ENCODE measurements at places on chromosomes 13 and 19. TPM values are rescaled to one million over a fixed set of nuclear protein-coding genes. Genes with fewer than 3 reads are reported as not detected.

DNA sequence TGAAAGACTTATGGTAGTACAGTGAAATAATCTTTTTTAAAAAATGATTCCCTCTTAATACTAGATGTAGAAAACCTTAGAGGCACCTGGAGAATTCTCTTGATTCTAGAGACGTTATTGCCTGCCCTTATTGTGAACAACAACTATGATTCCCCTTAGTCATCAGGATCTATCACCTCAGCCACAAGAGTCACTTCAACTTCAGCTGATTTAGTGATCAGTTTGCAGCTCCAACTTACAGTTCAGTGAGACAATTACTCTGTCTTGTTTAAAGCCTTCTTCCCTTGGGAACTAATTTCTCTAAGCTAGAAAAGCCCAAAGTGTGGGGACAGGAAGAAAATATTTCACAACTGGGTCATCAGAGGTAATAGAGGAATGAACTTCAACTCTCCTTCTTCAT, 254.3 kb upstream of the SLITRK1 start:
- no peaks in the 10 kb centered on the region for H3K27me3 ChIP-seq
- no peak overlapping the region for H3K4me3 ChIP-seq
- DNase-seq, result no peak

- no peak overlapping the region for H3K27ac ChIP-seq
- no peaks in the 10 kb centered on the region for H3K27me3 ChIP-seq
- DNase-seq, result no peak
- no peak overlapping the region for H3K4me3 ChIP-seq
- no peaks in the 10 kb centered on the region for H3K36me3 ChIP-seq
Observed at GRCh38 chr13:23354520-23354919, 79.0 kb downstream of the SACS start.

GRCh38 chr13:43111559-43112400, 88.4 kb downstream of the DNAJC15 start:
- H3K27ac ChIP-seq, result no peak overlapping the region
- no peak overlapping the region for H3K4me3 ChIP-seq
- H3K4me1 ChIP-seq, result no peaks in the 10 kb centered on the region
- no peak for DNase-seq

GRCh38 chr19:51593969-51594773, 23.1 kb downstream of the ZNF175 start:
- DNase-seq, result peak; percentile 93
- H3K27me3 ChIP-seq, result 0 out of 2 replicates have a peak, but pooled peaks cover 10% of the 10 kb centered on the region
- H3K27ac ChIP-seq, result no peak overlapping the region
- no peaks in the 10 kb centered on the region for H3K36me3 ChIP-seq

GRCh38 chr13:51396352-51396751, 56.5 kb downstream of the INTS6 start:
- H3K36me3 ChIP-seq, result peaks cover 19% of the 10 kb centered on the region
- H3K4me3 ChIP-seq, result no peak overlapping the region
- DNase-seq, result no peak

GRCh38 chr19:14577885-14578427, 4.9 kb upstream of the CLEC17A start:
- H3K4me1 ChIP-seq, result peaks cover 5% of the 10 kb centered on the region
- DNase-seq, result no peak
- H3K36me3 ChIP-seq, result no peaks in the 10 kb centered on the region
- no peaks in the 10 kb centered on the region for H3K27me3 ChIP-seq
- H3K4me3 ChIP-seq, result no peak overlapping the region

DNA sequence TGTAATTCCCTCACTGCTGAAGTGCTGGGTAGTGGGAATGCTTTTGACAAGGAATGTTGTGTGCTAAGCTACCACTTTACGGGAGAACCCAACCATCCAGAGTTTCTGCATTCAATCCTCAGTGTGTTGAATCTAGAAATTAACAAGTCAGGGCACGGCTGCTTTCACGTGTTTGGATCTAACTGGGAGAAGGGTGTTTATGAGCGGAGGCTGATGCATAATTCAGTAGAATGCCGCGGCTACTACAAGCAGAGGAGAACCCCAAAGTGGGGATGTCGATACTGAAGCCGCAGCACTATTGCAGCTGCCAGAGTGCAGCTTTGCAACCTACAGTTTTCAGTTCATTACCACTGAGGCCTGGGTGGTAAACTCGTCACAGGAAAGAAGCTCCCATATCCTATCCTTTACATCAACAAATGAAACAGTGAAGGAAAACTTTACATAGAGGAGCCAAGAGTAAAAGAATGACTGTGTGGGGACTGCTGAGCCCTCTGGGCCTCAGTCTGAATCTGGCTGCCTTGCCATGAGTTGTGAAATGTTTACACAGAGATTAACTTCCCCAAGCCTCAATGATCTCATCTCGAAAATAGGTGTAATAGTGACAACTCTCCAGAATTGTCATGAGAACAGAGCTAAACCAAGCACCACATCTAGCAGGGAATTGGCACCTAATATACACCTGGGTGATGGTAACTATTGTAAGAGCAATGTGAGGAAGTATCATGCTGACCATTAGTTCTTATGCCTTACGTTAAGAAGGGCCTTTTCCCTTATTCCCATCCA, 531.7 kb downstream of the MYO16 start:
- H3K27ac ChIP-seq, result no peak overlapping the region
- DNase-seq, result peak; percentile 57
- no peaks in the 10 kb centered on the region for H3K27me3 ChIP-seq
- H3K4me3 ChIP-seq, result no peak overlapping the region

- peaks cover 90% of the 10 kb centered on the region for H3K27me3 ChIP-seq
- H3K36me3 ChIP-seq, result no peaks in the 10 kb centered on the region
- DNase-seq, result no peak
- H3K4me1 ChIP-seq, result no peaks in the 10 kb centered on the region
Observed at GRCh38 chr19:30096596-30097370, 154.7 kb downstream of the URI1 start.

DNA sequence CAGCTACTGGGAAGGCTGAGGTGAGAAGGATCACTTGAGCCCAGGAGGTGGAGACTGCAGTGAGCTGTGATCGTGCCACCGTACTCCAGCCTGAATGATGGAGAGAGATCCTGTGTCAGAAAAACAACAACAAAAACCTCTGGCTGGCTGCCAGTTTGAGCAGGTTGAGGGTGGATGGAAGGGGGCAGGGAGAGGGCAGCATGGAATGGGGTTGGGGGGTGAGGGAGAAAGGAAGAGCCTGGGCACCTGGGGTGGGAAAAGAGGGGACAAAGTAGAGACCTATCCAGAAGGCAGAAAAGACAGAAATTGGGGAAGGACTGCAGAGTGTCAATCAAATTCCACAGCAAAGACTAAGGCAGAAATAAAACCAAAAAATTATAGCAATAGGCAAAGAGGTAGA, 4.7 kb downstream of the SLC1A5 start:
- H3K27ac ChIP-seq, result peak overlapping the region; percentile 92
- peak overlapping the region; percentile 98 for H3K4me3 ChIP-seq
- DNase-seq, result no peak
- no peaks in the 10 kb centered on the region for H3K27me3 ChIP-seq
- H3K36me3 ChIP-seq, result peaks cover 62% of the 10 kb centered on the region

- no peaks in the 10 kb centered on the region for H3K36me3 ChIP-seq
- no peak overlapping the region for H3K4me3 ChIP-seq
- H3K27ac ChIP-seq, result no peak overlapping the region
- H3K27me3 ChIP-seq, result peaks cover 84% of the 10 kb centered on the region
- H3K4me1 ChIP-seq, result no peaks in the 10 kb centered on the region
- DNase-seq, result no peak
Observed at GRCh38 chr13:111514610-111515306, 194.3 kb downstream of the TEX29 start.

DNA sequence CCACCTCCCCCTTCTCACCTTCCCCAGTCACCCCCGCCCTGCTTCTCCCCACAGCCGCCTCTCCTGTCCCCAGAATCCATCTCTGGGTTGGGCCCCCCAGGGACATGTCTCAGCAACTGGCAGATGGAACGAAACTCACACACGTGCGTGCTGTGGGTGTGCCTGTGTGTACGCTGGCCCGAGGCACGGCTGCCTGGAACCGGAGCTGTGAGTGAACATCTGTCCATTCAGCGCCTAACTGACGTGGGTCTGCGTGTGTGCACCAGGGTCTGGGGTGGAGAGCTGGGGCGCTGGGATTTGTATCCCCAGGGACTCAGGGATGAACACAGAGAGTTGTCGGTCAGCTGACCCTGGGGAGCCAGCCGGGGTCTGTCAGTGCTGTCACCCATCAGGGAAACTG, 752 bp upstream of the HAS1 start:
- no peaks in the 10 kb centered on the region for H3K4me1 ChIP-seq
- DNase-seq, result no peak
- H3K4me3 ChIP-seq, result no peak overlapping the region
- H3K27ac ChIP-seq, result no peak overlapping the region

DNA sequence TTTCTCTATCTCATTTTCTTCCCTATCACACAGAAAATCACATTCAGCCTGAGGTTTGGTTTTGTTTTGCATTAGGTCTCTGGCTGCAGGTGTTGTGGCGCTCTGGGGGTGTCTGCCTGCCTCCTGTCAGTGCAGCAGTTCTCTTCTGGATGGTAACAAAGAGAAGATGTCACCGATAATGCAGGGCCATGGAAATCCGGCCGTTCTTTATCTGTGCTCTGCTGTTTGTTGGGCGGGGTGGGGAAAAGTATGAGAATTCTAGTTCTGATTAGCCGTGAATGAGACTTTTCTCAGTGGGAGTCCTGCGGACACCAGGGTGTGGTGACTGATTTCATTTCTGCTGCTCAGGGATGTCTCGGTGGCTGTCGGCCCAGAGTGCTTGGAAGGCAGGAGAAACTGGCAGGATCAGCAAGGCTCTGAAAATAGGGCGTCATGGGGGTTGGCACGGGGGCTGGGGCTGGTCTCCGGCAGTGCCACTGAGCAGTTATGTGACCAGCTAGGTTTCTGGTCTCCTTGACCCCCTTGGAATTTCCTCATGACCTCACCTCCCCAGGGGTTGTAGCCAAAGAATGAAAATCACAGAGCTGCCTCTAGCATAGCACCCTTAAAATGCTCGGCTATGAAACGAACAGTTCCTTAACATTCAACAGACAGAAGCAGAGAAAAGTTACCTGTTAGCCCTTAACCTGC, 5.0 kb downstream of the RNF113B start:
- H3K4me3 ChIP-seq, result no peak overlapping the region
- no peaks in the 10 kb centered on the region for H3K36me3 ChIP-seq
- H3K4me1 ChIP-seq, result peaks cover 16% of the 10 kb centered on the region
- H3K27me3 ChIP-seq, result no peaks in the 10 kb centered on the region

DNA sequence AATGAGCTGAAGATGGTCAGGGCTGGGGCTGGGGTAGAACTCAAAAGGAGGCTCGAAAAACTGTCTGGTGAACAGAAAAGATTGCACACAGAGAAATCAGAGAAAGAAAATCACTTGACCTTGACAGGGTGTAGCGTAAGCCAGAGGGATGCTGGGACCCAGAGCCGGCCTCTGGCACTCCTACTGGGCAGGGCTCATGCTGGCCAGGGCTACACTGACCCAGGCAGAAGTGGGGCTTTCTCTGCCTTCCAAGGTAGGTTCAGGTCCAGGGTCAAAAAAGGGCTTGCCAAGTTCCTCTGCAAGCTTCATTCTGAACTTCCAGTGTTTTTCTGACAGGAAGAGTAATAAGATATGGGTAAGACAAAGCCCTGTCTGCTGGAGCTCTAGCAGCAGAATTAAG, 56.2 kb downstream of the LATS2 start:
- H3K27ac ChIP-seq, result no peak overlapping the region
- H3K36me3 ChIP-seq, result no peaks in the 10 kb centered on the region
- H3K27me3 ChIP-seq, result no peaks in the 10 kb centered on the region
- H3K4me1 ChIP-seq, result no peaks in the 10 kb centered on the region
- H3K4me3 ChIP-seq, result no peak overlapping the region

- no peaks in the 10 kb centered on the region for H3K27me3 ChIP-seq
- DNase-seq, result no peak
- H3K4me1 ChIP-seq, result peaks cover 8% of the 10 kb centered on the region
- H3K27ac ChIP-seq, result no peak overlapping the region
Observed at GRCh38 chr19:14088634-14089411, 1.7 kb downstream of the SAMD1 start.

GRCh38 chr19:41570639-41571112, 5.3 kb upstream of the CEACAM21 start:
- H3K27ac ChIP-seq, result no peak overlapping the region
- peaks cover 57% of the 10 kb centered on the region for H3K27me3 ChIP-seq
- peak; percentile 69 for DNase-seq
- H3K36me3 ChIP-seq, result no peaks in the 10 kb centered on the region
- H3K4me1 ChIP-seq, result no peaks in the 10 kb centered on the region

DNA sequence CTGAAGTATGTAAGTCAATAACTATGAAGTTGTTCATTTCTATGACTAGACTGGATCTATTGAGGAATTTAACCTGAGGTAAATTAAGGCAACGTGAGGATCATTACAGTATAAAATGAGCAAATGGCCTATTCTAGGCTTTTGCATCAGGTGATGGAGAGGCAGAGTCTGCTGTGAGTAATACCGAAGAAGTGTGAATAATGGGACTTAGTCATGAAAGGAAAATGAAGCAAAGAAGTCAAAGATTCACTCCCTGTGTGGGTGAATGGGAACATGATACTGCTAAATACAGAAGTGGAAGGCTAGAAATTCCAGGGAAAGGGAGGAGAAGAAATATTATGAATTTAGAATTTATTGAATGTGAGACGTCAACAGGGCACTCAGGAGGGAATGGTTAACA, 774.1 kb downstream of the LIG4 start:
- H3K36me3 ChIP-seq, result no peaks in the 10 kb centered on the region
- no peaks in the 10 kb centered on the region for H3K27me3 ChIP-seq
- H3K27ac ChIP-seq, result no peak overlapping the region
- H3K4me1 ChIP-seq, result no peaks in the 10 kb centered on the region
- DNase-seq, result no peak

SEMA6B gene
- 3.3 TPM for total RNA-seq

ZNF175 gene
- 11.7 TPM for total RNA-seq

GSX1 gene
- total RNA-seq, result not detected

AMH gene
- 6.9 TPM for total RNA-seq

SIGLEC9 gene
- not detected for total RNA-seq
